ENCODE measurements at places on chromosomes 2 and 18. TPM values are rescaled to one million over a fixed set of nuclear protein-coding genes. Genes with fewer than 3 reads are reported as not detected.

The GDF7 gene
- not detected for total RNA-seq

The LRRC30 gene
- not detected for total RNA-seq

The NTSR2 gene
- not detected for total RNA-seq

The CLEC4F gene
- total RNA-seq, result not detected

The PLGLB1 gene
- total RNA-seq, result not detected

The RFX8 gene
- total RNA-seq, result not detected

The C1QL2 gene
- total RNA-seq, result not detected

The LCT gene
- not detected for total RNA-seq

The SERPINB10 gene
- not detected for total RNA-seq

The CHRNG gene
- not detected for total RNA-seq

The SLC38A11 gene
- total RNA-seq, result 0.62 TPM

The CACNB4 gene
- total RNA-seq, result 0.12 TPM

The TEX51 gene
- total RNA-seq, result not detected

The SNTG2 gene
- total RNA-seq, result not detected

The UGT1A5 gene
- not detected for total RNA-seq

The FSIP2 gene
- total RNA-seq, result 0.25 TPM
